ENCODE measurements at places on chromosomes 13 and 19.

DNA sequence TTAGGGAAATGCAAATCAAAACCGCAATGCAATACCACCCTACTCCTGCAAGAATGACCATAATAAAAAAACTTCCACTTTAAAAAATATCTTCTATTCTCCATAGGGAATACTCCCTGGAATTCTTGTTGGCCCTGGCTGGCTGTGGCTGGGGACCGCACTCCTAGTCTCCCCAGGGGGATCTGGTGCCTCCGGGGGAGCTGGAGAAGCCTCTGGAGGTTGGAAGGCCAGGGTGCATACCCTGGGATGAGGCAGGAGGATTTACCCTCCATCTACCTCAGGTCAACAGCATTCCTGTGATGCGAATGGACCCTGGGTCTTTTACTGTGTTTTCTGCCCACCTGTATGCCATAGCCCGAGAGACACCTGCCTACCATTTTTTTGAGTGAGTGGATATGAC is 120.0 kb upstream of the ZNF536 start:
- no peak for DNase-seq

- no peak for DNase-seq
Observed at GRCh38 chr13:38755793-38756192, 68.9 kb downstream of the FREM2 start.

DNA sequence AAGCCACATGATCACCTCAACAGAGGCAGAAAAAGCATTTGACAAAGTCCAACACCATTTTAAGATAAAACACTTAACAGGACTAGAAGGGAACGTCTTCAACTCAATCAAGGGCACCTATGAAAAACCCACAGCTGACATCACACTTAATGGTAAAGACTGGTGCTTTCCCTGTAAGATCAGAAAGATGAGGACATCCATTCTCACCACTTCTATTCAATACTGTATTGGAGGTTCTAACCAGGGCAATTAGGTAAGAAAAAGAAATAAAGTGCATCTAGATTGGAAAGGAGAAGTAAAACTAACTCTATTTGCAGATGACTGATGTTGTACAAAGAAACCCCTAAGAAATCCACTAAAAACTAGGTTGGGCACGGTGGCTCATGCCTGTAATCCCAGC is 11.2 kb upstream of the AKAP8 start:
- no peak for DNase-seq

- DNase-seq, result peak; percentile 93
Observed at GRCh38 chr19:35693835-35694599, 10.3 kb upstream of the ZBTB32 start.

- no peak for DNase-seq
Observed at GRCh38 chr13:45928843-45929242, 77.3 kb upstream of the SIAH3 start.

DNA sequence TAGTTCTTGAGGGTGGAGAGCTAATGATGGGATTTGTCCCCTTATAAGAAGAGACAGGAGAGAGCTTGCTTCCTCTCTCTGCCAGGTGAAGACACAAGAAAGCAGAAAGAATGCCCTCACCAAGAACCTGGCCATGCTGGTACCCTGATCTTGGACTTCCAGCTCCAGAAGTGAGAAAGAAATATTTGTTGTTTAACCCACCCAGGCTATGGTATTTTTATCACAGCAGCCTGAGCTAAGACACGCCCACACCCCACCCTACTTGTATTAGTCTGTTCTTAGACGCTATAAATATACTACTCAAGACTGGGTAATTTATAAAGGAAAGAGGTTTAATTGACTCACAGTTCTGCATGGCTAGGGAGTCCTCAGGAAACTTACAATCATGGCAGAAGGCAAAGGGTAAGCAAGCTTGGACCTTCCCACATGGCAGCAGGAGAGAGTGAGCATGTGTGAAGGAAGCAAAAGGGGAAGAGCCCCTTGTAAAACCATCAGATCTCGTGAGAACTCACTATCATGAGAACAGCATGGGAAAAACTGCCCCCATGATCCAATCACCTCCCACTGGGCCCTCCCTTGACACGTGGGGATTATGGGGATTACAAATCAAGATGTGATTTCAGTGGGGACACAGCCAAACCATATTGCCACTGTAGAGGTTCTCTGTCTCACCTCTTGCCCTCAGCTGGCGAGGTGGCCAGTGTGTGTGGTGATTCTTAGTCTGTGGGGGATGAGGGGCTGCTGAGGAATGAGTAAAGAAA is 57.4 kb upstream of the RCBTB2 start:
- DNase-seq, result no peak

DNA sequence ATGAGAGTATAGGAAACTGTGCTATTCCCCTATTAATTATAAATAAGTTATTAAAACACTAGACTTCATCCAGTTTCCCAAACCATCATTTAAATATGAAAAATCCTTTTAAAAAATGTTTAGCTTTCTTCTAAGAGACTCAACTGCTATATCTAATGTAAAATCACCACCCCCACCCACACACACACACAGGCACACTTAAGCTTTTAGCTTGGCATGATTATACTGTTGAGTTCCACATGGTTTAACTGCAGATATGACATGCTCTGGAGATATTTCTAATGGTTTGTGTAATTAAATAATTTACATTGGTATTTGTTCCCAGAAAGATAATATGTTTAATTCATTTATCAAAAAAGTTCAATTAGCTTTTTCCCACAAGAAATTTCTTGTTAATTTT is 1700.1 kb upstream of the SLC10A2 start:
- no peak for DNase-seq

DNA sequence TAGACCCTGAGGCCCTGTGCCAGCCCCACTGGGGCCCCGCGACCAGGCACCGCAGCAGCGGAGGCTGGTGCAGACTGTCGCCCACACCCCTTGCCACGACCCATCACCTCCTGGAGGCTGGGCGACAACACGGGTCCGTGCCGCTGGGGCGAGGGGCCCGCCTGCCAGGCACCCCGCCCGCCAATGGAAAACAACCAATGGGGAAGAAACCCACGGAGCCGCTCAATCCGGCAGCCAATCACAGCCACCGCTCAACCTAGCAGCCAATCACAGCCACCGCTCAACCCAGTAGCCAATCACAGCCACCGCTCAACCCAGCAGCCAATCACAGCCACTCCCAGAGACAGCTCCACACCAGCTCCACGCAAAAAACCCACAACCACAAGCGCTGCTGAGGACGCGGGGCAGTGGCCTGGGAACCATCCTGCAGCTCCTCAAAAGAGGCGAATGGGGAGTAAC is 29.7 kb downstream of the GPX4 start:
- peak; percentile 56 for DNase-seq

GRCh38 chr13:54706336-54706735 is 1677.7 kb downstream of the OLFM4 start:
- DNase-seq, result no peak

- no peak for DNase-seq
Observed at GRCh38 chr19:41936416-41936850, 8.2 kb upstream of the ERFL start.

DNA sequence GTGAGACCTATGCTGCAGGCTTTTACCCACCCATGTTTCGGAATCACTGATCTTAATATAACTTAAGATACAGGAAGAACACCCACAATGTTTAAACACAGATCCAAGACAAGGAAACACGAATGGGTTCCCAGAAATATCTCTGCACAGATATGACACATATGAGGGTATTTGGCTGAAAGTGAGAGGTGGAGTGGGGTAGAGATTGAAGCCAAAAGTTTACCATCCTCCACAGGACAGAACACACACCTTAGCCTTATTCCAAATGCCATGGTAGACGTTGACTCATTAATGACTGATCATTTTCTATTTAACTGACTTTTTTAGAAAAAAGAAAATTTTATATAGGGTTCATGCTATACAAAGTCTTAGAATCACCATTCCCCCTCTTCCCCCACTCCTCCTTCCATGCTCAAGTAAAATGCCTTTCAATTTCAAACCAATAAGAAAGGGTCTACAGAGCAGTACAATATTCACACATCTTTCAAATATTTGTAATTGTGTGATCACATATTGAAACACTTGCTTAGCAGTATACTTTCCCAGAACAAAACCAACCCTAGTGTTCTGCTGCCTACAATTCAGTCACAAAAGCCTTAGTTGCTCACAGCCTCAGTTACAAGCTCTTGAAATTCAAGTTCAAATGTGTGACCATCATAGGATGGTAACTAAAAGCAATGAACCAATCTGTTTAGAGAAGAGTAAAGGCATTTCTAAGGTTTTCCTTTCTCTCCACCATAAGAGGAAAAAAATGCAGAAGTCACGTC is 11.8 kb upstream of the DOCK9 start:
- DNase-seq, result no peak

DNA sequence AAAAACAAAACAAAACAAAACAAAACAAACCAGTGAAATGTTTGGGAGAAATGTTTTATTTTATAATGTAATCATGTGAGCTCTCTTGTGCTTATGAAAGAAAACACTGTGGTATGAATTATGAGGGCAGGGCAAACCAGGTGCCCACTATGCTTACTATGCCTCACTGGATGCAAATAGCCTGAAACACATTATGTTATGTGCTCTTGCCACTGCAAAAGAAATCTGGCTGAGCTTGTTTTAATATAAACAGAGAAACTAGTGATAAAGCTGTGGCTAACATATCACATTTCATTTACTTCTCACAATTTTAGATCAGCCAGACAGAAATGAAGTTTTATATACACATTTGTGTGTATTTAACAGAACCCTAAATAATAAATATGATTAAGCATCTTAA is 8.7 kb upstream of the NBEA start:
- no peak for DNase-seq

- DNase-seq, result no peak
Observed at GRCh38 chr19:43286786-43287185, 17.5 kb upstream of the PSG9 start.

- DNase-seq, result no peak
Observed at GRCh38 chr13:100039740-100040139, 49.2 kb upstream of the PCCA start.

DNA sequence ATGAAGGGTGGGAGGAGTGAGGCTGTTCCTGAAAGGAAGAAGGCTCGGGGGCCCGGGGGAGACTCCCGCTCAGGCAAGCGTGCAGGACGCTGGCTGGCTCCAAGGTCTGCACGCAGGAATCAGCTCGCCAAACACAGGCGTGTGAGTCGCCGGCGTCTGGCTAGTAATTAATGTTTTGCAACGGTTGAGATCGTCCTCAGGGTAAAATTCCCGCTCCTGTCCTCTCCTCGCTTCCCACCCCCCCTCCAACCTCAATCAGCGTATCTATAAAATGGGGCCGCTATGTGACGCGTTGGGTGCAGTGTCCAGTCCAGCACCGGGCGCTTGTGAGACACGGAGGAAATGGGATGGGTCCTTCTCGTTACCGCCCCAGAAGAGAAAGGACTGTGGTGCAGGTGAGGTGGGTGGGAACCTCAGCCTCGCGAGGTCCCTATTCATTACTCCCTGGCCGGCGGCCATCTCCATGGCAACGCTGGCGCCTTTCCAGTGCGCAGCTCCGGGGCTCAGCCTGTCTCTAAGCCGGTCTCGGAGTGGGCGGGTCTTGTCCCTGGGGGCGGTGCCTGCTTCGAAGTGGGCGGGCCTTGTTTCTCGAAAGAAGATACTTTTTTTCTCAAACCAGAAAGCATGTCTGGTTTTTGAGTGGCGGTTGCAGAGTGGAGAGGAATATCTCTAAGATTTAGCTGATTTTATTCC is 6.5 kb upstream of the ZNF579 start:
- peak; percentile 89 for DNase-seq

GRCh38 chr13:87498681-87499080 is 172.5 kb upstream of the SLITRK5 start:
- no peak for DNase-seq

- no peak for DNase-seq
Observed at GRCh38 chr13:105426441-105426840, 1109.0 kb downstream of the EFNB2 start.

DNA sequence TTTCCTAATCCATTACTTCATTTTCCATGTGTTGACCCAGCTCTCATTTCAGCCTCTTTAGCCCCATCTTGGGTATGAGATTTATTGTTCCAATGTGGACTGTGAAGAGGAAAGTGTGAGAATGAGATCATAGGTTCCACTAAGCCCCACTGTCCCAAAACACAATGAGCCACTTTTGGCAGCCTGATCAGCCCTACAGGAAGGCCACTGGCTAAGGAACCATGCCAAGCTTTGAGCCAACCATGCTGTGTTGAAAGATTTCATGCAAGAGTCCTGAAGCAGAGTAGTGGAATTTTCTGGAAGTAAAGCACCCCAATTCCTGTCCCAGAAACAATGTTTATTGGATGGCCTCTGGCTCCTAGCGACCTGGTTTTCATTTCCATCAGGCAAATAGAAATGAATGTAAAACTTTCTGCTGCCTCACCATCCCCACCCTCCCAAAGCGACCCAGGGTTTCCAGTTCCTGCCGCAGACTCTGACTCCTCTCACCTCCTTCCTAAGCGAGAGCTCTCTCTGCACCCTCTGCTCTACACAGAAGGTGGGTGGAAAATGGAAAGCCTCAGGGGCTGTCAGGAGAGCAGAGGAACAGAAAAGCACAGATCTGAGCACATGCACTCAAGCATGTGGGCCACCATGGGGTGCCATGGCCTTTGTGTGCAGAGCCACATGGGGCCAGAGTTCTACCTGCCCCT is 73.1 kb downstream of the KCTD12 start:
- no peak for DNase-seq

DNA sequence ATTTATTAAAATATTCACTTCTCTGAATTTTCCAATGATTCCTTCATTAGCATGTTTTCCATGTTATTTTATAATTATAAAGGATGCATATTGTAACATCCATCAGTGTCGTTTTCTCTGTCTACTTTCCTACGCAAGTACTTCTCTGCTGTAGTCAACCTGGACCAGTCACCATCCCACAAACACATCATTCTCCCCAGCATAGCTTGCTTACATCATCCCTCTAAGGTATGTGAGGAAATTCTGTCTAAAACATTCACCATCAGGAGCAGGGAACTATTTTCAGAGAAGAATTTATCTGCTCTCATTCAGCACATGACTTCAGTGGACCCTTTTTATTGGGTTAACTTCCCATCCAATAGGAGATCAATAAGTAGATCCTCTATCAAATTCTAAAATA is 806.1 kb upstream of the ARGLU1 start:
- no peak for DNase-seq
